ENCODE measurements at places on chromosomes 6 and 20.
A peak's percentile ranks its signal among the peaks of the same experiment; 100 is the strongest.

DNA sequence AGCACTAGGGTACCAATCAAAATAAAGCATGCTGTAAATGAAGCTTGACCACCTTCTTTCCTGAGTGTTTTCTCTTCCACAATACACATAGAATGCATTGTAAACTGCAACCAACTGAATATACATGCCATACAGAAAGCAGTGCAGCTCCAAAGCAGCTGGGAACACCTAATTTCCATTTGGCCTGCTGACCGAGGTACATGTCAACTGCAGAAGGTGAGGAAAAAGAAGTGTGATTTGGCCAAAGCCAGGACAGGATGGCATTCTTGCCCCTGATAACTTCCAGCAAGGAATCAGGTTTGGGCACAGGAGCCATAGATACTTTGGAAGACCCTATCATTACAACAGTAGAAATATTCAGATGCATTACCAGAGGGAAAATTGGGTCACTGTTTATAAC lies 258.4 kb downstream of the SLC35F1 start:
- no peak for DNase-seq

GRCh38 chr6:27811451-27811772 lies 100.8 kb downstream of the OR2B2 start:
- DNase-seq = no peak

DNA sequence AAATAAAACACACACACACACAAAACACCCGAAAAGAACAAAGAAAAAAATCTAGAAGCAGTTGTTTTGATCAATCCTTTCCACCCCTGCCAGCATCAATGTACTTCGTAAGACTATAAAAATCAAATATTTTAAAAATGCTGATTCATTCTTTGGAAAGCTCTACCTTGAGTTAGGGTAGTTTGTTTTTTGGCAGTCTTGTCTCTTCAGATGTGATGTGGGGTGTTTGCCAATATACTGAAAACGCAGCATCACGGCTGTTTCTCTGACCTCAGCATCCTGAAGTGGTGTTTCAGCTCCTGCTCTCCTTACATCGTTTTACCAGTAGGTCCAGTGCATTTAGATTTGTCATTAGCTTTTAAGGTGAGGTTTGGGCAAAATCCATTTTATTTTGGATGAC lies 526.0 kb downstream of the UTRN start:
- DNase-seq = no peak

- no peak for DNase-seq
Observed at GRCh38 chr6:145562771-145563615, 172.3 kb downstream of the EPM2A start.

GRCh38 chr6:3871515-3871914 lies 22.3 kb downstream of the FAM50B start:
- no peak for DNase-seq

- no peak for DNase-seq
Observed at GRCh38 chr6:867378-867777, 174.4 kb upstream of the EXOC2 start.

GRCh38 chr6:34445313-34445860 lies 19.5 kb upstream of the RPS10 start:
- DNase-seq = no peak

DNA sequence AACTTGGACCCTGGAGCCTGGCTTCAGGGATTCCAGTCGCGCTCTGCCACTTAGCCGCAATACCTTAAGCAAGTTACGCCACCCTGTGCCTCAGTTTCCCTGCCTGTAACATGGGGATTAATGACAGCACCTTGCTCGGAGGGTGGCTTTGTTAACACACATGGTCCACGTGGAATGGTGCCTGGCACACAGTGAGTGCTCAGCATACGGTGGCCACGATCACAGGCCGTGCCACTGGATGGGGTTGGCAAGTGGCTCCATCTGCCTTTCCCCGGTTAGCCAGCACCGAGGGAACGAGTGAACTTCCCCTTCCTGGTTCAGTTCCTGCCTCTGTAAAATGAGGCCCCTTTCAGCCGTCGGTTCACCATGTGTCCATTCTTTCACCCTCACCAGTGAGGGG lies 17.2 kb downstream of the C6orf132 start:
- no peak for DNase-seq

- no peak for DNase-seq
Observed at GRCh38 chr20:46883892-46884291, 10.8 kb upstream of the EYA2 start.

- DNase-seq = peak; percentile 75
Observed at GRCh38 chr6:145814035-145814500, 527 bp downstream of the FBXO30 start.

DNA sequence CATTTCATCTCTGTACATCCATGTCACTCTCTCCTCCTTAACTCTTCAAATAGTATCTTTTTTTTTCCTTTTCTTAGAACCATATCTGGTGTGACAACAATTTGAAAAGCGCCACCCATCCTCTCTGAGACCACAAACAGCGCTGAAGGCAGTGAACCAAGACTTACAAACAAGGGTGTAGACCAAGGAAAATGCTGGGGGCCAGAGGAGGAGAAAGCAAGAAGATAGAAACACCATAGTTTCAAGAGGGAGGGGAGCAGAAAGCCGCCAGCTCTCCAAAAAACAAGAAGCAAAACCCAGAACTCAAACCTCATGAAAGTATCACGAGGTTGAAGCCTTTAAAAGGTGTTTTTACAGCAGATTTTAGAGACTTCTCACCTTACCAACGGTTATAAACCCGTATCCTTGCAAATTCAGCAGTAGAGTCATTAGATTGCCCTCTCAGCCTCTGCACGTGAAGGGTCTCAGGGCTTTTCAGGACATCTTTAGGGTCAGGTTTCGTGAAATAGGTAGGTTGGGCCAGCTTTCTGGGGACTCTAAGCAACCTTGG lies 13.3 kb upstream of the RIPOR2 start:
- no peak for DNase-seq

- DNase-seq = peak; percentile 40
Observed at GRCh38 chr6:7912736-7913517, 2.3 kb upstream of the TXNDC5 start.

DNA sequence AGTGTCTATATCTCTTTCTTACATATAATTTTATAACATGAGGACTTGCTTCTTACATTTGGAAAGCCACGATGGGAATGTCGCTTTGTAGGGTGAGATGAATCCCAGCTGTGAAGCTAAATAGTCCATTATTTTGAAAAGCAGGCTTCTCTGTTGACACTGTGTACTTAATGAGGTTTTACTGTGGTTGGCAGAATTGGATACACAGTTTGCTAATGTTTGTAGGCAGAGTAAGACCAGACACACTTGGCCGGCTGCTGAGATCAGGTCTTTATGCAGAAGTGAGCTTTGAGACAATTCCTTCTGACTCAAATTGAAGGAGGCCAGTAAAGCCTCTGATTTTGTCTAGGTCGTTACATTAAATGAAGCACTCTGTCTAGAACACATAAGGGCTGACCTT lies 93.0 kb downstream of the NDUFAF5 start:
- no peak for DNase-seq

DNA sequence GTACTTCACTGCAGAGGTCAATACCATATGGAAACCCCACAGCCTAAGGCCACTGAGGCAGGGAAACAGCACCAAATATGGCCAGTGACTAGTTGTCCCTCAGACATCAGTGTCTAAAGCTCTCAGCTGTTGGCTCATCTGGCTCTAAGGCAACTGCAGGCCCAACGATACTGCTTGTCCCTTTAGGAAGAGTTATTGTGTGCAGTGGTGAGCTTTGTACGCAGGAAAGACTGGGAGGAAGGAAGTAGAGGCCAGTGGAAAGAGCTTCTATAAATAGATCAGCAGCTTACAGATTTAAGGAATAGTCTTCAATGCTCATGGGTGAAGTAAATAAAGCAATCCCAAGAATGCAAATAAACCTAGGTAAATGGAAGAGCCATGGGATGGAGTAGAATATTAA lies 29.3 kb downstream of the DNAAF9 start:
- no peak for DNase-seq

DNA sequence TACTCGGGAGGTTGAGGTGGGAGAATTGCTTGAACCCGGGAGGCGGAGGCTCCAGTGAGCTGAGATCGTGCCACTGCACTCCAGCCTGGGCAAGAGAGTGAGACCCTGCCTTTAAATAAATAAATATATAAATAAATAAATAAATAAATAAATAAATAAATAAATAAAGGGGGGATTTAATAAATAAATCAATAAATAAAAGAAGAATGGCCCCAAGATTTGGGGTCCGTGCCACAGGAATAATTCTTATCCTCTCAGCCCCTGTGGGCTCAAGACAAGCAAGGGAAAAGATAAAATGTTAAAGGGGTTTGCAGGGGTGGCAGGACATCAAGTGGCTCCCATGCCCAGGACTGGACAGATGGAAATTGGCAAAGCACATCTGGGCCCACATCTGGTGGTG lies 31.2 kb upstream of the MDFI start:
- DNase-seq = no peak

DNA sequence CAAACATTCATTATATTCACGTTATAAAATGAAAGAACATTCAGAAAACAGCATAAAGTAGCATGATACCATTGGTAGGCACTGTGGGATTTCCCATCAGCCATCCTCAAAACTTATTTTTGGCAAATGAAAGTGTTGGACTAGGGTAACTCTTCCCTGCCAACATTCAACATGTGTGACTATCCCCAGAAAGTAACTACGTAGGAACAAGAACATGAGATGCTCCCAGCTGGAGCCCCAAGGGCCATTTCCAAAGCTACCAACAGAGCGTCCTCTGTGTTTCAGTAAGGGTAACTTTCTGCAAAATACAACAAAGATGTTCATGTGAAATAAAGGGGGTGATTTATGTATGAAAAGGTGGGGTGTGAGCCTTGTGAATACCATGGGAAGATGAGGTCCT lies 28.4 kb upstream of the PTPN1 start:
- DNase-seq = no peak

DNA sequence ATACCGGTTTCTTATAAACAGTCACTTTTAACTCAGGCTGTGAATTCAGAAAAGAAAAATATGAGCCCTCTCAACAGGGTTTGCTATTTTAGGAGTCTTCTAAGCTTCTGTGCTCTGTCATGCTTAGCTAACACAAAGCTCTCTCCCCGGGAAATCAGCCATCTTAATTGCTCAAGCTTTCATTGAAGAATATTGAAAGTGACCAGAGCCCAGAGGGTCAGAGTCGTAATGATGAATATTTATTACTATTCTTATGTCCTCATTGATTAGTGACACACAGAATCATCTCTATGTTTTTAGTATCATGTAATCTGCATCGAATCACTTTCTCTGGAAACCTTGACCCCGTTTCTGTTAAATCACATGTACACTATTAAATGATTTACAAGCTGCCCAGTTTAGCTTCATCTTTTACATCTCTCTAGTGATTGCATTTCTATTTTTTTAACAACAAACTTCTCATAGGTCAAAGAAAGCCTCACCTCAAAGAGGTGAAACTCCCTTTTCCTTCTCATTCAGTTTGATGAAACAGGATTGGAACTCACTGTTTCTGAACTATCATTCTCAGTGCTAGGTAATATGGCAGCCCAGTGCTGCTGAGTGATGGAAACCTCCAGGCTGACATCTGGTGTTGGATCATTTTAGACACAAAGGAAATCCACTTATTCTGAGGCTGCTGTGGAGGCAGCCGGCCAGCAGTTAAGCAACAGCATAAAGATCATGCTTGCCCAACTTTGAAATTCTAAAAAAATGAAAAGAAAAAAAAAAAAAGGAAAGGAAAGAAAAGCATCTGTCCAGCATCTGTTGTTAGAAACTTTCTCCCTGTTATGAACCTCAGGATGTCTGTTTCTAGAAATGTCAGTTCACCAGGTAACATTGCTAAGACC lies 96.3 kb downstream of the RFPL4B start:
- no peak for DNase-seq

DNA sequence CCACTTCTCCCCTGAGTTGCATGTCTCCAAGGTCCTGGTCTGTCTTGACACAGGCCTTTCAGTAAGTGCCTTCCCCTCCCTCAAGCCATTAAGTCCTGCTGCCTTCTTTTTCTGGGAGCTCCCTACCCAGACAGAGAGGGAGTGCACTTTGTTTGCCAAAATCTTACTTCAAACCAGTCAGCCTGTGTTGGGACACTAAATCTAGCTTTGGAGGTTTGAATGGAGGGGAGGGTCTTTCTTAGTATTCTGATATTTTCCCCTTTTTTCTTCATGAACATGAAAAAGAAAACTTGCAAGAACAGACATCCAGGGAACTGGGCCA lies 170.7 kb upstream of the PMEPA1 start:
- DNase-seq = peak; percentile 38

DNA sequence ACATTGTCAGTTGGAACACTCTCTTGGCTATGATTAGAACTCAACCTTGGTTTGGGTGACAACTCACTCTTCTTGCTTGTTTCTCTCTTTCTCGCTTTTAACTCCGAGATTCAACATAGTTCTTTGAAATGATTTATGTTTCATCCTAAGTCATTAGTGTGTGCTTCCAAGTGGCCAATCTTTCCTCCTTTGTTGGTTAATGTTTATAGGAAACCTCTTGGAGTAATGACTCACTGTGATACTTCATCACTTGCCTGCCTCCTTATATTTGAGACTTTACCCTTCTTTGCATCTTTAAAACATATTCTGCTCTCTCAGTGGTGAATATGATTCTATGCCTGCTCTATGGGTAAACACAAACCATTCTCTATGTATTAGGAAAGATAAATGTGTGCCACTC lies 279.7 kb upstream of the FLRT3 start:
- no peak for DNase-seq

DNA sequence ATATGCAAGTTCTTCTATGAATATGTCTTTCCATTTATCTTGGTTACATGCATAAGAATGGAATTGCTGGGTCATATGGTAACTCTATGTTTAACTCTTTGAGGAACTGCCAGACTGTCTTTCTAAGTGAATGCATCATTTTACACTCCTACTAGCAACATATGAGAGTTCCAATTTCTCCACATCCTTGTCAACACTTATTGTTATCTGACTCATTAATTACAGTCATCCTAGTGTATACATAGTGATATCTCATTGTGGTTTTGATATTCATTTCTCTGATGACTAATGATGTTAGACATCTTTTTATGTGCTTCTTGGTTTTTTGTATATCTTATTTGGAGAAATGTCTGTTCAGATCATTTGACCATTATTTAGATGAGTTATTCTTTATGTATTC lies 96.7 kb upstream of the LAMP5 start:
- no peak for DNase-seq
